Dermis blood vessel endothelial cell (primary cell): ENCODE measurements at places on chromosomes 5 and 9.

- no peak for DNase-seq
Observed at GRCh38 chr9:135016037-135016640, 71.3 kb upstream of the OLFM1 start.

GRCh38 chr5:174329738-174330137 lies 284.2 kb downstream of the NSG2 start:
- DNase-seq = no peak

DNA sequence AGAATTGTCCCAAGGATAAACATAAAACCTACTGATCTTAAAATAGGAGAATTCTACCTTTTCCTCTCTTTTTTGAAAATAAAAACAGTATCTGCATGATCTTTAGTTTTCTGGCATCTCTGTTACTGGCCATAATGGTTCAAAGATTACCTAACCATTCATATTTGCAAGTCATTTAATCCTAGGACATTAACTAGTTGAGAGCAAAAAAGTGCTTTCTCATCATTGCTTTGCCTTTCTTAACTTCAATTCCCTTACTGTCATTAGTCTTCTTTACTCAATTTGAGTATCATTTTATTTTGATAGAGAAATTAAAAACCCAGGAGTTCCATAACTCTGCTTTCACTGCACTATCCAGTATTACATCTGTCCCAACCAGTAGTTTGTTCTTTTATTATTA lies 68.6 kb downstream of the RFX3 start:
- DNase-seq = no peak

DNA sequence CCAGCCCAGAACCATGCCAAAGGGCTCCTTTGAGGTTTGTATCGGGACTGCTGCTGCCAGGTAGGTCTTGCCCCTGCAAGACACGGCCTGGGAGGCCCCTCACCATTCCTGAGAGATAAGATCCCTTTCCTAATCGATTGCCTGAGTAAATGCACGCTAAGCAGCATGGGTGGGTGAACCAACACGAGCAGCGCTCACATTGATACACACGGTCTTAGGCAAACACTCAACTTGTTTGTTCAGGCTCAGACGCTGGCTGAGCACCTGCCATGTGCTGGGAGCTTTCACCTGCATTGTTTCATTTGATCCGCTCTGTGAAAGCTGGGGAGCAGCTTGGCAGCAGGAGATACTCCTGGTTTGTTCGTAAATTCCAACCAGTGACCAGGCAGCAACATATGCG lies 76.9 kb upstream of the NEURL1B start:
- no peak for DNase-seq

GRCh38 chr9:2107906-2108451 lies 92.8 kb downstream of the SMARCA2 start:
- no peak for DNase-seq

DNA sequence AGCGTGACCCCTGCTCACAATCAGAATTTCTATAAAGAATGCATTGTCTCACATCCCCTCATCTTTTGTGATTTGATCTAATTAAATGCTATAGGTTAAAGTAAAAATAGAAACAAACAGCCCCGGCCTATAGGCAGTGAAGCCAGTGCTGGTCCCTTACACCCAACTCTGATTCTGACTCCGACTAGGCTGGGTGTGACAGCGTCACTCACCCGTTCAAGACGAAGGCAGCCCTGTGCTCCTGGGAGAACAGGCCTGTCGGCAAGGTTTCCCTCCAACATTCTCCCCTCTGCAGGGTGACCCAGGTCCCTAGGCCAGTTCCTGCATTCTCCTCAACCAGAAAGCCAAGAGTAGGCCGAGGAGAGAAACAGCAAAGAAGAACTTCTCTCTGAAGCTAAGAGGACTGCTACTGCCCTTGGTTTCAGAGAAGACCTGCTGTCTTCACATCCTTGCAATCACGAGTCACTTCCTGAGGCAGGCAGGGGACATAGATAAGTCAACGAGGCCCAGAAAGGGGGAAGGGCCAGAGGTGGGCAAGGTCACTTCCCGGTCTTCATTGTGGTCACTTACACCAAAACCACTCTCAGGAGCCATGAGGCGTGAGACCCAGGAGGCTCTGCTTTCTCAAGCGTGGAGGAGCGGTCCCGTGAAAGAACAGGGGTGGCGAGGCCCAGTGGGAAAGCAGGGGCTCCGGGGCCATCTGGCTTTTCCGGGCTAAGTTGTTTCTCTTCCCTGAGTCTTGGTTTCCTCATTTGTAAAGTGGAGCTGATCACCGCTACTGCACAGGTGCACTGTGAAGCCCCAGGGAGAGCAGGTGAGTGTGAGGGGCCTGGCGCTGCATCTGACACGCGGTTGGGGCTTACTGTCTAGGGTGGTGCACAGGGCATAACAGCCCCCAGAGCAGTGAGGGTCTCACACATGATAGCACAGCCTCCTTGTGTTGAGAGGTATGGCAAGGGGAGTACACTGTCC lies 200.8 kb downstream of the CRB2 start:
- no peak for DNase-seq

GRCh38 chr5:146291421-146292074 lies 47.1 kb upstream of the POU4F3 start:
- peak; percentile 63 for DNase-seq

DNA sequence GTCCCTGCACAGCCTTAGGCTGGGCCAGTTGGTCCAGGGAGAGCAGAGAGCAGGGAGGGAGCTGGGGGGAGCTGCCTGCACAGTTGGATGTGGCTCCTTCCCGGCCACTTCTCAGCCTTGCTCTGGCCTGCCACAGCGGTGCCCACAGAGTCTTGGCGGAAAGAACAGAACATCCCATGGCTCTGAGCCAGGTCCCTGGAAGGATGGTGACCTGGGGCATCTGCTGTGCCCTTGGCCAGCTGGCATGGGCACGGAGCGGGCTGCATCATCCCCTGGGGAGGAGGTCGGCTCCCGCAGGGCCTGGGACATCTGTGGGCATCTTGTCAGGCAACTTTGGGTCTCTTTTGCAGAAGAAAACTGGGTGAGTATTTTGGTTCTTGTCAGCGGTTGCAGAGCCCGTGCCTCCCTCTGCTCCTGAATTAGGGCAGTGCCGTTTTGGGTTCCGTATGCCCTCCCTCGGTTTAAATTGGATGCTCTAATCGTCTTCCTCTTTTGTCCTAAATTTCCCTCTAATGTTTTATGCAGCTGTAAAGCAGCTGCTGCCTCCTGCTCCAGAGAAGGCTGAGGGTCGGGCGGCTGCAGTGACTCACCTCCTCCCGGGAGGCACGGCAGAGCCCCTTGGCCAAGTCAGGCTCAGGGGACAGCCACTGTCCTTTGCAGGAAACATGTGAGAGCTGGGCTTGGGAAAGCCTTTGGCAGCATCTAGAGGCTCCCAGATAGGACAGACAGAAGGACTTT lies 10.5 kb upstream of the NACC2 start:
- no peak for DNase-seq

- DNase-seq = no peak
Observed at GRCh38 chr5:61516946-61517345, 184.9 kb downstream of the ZSWIM6 start.

DNA sequence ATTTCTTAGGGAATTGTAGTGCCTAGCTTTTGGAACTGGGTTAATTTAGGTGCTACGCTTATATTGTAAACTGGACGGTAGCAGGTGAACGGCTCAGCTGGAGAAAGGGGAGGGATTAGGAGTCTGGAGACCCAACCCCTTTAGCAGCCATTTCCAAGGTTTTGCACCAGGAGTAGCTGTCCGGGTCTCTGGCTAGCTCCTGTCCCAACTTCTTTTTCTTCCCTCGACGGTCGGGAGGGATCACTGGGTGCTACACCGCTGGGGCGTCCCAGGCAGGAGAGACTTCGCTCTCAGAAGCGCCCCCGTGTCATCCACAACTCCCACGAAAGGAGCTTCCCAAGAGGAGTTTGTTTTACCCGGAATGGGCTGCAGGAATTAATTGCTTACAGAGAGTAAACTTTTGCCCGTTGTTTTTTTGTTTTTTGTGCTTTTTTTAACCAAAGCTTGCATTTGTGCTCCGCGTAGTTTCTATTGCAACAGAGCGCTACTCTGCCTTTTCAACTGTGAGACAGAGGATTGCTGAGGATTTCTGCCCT lies 1640.9 kb upstream of the C9orf72 start:
- no peak for DNase-seq

DNA sequence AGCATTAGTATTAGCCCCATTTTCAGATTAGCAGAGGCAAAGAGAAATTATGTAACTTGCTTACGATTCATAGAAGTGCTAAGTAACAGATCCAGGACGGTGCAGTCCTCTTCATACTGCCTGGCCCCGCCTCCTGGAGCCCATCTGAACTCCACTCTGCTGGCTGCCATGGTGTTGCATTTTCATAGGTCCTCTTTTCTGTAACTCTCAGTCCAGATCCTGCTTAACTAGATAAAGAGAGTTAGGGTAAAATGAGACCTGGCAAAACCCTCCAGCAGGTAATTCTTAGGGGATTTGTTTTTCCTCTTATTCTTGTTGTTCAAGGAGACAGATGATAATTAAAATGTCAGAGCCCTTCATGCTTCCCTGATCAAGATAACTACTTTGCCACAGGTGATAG lies 135.1 kb upstream of the EFNA5 start:
- DNase-seq = no peak

DNA sequence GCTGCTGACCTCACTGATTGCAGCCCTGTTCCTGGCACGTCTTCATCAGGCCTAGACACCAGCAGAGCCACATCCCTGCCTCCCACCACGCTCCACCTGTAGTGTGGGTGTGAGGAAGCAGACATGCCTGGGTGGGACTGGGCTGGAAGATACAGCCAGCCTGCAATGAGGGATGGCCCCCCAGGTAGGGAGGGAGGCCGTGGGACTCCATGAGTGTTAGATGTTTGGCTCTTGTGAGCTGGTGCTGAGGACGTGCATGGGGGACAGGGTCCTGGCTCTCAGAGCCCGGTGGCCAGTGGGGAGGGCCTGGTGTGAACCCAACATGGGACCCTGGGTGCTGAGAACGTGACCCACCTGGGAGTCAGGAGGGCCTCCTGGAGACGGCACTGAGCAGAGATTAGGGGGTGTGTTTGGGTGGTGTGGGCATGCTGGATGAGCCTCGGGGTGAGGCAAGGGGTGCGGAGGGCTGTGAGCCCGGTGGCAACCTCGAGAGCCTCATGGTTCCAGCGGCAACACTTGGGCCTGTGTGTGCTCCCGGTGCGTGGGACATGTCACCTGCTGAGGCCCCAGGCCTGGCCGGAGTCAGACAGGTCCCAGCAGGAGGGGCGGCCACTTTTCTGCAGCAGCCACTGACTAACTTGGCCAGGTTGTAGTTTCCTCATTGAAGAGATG lies 87.6 kb downstream of the PHF2 start:
- no peak for DNase-seq

DNA sequence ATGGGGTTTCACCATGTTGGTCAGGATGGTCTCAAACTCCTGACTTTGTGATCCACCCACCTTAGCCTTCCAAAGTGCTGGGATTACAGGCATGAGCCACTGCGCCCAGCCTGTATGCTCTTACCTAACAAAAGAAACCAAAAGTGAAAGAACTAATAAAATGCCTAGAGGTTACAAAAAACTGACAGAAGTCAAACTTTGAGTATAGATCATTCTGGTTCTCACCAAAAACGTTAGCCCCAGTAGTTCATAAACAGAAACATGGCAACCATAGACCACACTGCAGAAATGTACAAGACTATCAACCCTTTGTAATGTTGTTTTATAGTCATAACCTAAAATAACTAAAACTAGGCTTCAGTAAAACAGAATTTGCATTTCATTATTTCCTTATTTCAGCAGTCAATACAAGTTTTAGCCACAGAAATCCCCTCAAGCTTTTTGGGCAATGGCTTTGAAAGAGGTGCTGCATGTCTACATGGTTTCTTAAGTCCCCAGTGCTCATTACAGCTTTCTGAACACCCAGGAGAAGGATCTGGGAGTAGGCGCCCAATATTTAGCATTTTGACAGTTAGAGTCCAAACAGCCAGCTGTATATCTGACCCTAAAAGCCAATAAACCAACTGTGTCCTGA lies 72.5 kb downstream of the EPB41L4A start:
- no peak for DNase-seq

DNA sequence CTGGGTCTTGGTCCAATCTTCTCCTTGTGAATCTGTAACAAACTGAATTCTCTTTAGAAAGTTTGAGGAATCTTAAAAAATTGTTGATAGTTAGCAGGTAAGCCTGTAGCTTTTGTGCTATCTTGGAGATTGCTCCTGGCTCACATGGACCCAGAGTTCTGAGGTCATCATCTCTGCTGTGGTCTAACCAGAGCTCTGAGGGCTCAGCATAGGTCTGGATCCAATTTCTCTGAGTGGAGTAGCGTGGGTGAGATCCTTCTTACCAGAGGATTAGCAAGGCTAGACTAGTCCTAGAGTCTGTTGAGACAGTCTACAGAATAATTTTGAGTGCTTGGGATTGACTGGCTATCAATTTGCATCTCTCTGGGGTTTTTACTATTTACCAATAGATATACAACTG lies 60.5 kb upstream of the IL6ST start:
- DNase-seq = no peak

DNA sequence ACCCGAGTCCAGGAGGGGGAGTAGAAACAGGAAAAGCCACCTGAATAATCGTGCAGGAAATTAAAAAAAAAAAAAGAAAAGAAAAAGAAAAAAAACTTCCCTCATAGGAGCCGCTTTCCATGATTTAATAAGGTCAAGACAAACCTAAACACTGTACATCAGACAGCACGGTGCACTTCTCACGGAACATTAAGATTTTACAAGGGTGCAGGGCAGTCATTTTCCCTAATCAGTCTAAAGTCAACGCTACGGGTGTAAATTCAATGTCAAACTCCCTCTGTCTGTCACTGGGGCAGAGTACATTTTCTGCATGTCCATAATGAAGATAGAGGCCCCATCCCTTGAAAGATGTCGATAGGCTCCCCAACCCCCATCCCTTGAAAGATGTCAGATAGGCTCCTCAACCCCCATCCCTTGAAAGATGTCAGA lies 139.7 kb downstream of the TSSK1B start:
- peak; percentile 19 for DNase-seq

DNA sequence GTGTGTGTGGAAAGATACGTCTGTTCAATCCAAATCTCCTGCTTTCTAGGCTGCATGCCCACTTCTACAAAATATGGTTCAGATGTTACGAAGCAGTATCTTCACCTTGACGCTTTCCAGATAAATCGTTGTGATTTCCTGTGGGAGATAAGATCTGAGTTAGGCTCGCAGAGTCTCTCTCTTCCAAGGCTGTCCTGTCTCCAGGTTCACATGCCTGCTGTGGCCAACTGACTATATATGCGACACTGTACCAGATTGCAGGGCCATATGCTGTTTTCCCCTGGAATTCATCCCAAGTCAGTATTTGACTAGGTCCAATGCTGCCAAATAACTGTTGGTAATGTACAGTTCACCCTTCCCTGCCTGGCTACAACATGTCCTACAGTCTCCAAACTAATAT lies 47.9 kb downstream of the TMEM252 start:
- DNase-seq = no peak

GRCh38 chr9:135141183-135141774 lies 53.8 kb downstream of the OLFM1 start:
- no peak for DNase-seq

GRCh38 chr5:180486636-180487149 lies 7.5 kb upstream of the CNOT6 start:
- DNase-seq = no peak

GRCh38 chr5:157858527-157859226 lies at the start of gene CLINT1:
TSS of gene CLINT1 (minus strand) at chr5:157859145. CDS start at chr5:157858970, 175 bp downstream.
- peak; percentile 92 for DNase-seq

DNA sequence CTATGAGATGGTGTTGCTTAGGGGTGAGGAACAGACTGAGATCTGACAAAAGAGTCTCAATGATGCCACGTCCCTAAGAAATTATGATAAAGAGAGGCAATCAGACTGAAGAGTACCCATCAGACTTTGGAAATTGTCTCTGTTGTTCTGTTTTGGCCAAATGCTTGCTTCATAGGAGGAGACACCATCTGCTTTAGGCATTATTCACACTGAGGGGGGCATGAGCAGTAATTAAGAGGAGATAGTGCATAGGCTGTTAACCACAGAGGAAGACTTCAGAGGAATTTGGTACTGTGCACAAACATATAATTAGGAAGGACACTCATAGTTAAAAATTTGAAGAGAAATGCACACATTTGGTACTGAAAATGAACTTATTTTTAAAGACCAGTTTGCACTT lies 190.7 kb downstream of the FAM170A start:
- no peak for DNase-seq
